ENCODE measurements at places on chromosomes 3 and 15. TPM values are rescaled to one million over a fixed set of nuclear protein-coding genes. Genes with fewer than 3 reads are reported as not detected.

GRCh38 chr3:122536632-122537001 lies 21.9 kb upstream of the KPNA1 start:
- DNase-seq = no peak

- DNase-seq = no peak
These were observed 775.8 kb downstream of the ZNF385D start for GRCh38 chr3:20975188-20975651.

- no peak for DNase-seq
These were observed 38.8 kb upstream of the PCSK6 start for GRCh38 chr15:101528108-101528916.

- DNase-seq = no peak
These were observed 54.2 kb downstream of the GRIP2 start for GRCh38 chr3:14485981-14486380.

- DNase-seq = peak; percentile 84
These were observed 141.7 kb downstream of the RPLP1 start for GRCh38 chr15:69593981-69594966.

- DNase-seq = no peak
These were observed 194.6 kb upstream of the KCNMB2 start for GRCh38 chr3:178341636-178342035.

GRCh38 chr3:172846706-172847105 lies 96.2 kb downstream of the ECT2 start:
- DNase-seq = no peak

GRCh38 chr3:195080571-195081151 lies 190.3 kb downstream of the XXYLT1 start:
- DNase-seq = no peak

DNA sequence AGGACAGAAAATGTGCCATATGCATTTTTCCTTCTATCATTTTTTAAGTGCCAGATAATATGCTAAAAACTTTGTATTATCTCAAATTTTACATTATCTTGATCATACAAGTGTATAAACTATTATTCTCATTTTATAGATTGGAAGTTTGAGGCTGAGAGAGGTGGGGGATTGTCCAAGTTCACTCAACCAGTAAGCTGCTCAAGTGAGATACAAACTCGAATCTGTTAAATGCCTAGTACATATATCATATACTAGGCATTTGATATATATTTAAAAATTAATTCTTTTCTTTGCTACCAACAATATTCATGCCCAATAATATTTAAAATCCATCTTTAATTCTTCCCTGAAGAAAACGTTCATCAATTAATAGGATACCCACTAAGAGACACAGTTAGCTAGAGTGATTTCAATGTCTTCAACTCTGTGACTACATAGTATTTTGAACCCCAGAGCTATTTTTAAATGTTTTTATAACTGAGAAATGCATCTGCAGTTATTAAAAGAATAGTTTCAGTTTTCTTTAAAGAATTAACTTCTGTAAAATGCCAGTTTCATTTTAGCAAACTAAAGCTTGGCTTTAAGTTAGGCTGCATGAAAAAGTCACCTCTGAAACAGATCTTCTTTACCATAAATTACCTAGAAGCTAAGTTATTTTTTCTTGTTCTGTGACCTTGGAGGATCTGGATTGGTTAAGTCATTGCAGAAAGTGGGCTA lies 40.4 kb downstream of the IQCB1 start:
- no peak for DNase-seq

GRCh38 chr15:77827860-77828259 lies 195.1 kb upstream of the LINGO1 start:
- no peak for DNase-seq

DNA sequence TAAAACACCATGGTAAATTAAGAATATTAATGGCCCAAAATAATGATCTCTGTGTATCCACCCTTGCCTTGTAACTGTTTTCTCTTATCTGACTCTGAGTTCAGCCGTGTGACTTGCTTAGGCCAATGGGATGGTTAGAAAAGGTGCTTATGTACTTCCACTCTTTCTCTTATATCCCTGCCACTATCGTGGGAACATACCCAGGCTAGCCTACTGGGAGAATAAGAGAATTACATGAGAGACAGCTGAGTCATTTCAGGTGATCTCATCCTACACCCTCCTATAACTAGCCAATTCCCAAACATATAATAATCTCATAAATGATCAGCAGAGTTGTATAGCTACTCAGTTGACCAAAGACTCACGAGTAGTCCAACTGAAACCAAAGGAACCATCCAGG lies 98.3 kb upstream of the ABI3BP start:
- no peak for DNase-seq

DNA sequence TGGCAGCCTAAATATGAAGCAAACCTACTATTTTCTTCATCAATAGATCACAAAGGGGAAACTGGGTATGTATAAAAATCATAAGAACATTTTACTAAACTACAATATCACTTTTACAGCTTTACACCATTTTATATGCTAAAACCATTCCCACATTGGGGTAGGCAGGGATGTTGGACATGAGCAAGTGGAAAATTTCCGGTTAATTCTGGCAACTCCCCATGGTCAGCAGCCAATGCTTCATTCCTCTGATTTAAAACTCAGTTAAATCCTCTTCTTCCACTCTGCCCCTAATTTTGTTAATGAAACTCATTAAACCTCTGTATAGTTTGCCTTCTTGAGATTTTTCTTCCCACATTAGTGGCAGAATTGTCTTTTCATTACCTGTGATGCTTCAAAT lies 552.5 kb upstream of the NECTIN3 start:
- no peak for DNase-seq

GRCh38 chr3:47856669-47857068 lies 53.7 kb downstream of the DHX30 start:
- no peak for DNase-seq

DNA sequence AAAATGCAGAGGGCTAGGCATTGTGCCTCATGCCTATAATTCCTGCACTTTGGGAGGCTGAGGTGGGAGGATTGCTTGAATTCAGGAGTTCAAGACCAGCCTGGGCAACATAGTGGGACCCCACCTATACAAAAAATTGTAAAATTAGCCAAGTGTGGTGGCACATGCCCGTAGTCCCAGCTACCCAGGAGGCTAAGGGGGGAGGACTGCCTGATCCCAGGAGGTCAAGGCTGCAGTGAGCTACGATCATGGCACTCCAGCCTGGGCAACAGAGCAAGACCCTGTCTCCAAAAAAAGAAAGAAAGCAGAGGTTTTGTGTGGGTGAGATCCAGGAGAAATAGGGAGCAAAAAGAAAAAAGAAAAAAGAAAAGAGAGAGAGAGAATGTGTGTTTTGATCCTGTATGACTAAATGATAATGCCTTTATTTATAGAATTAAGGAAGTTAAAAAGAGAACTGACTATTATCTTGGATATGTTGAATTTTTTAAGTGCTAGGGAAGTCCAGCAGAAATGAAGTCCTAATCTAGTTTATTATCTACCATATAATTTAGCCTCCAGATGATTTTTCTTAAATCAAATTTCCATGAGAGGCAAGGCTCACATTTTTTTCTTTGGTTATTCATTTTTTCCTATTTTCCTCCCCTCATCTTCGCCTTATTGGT lies 4.8 kb downstream of the TTBK2 start:
- DNase-seq = no peak

- no peak for DNase-seq
These were observed 51.6 kb downstream of the TP53BP1 start for GRCh38 chr15:43441316-43441715.

GRCh38 chr3:138347960-138348753 lies at the start of gene MRAS:
TSS of gene MRAS (plus strand) at chr3:138348579. CDS start at chr3:138372884, 24,305 bp downstream.
- DNase-seq = no peak

DNA sequence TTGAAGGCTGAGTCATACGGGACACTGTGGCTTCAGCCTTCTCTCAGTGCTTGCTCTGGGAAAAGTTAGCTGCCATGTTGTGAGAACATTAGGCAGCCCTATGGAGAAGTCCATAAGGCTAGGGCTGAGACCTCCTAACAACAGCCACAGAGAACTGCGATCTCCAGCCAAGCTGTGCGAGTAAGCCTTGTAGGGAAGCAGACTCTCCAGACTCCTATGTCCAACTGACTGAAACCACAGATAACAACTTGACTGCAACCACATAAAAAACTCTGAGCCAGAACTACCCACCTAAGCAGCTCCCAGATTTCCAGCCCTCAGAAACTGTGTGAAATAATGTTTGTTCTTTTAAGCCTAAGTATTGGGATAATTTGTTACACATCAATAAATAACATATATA lies 40.7 kb downstream of the DENND6A start:
- no peak for DNase-seq

DNA sequence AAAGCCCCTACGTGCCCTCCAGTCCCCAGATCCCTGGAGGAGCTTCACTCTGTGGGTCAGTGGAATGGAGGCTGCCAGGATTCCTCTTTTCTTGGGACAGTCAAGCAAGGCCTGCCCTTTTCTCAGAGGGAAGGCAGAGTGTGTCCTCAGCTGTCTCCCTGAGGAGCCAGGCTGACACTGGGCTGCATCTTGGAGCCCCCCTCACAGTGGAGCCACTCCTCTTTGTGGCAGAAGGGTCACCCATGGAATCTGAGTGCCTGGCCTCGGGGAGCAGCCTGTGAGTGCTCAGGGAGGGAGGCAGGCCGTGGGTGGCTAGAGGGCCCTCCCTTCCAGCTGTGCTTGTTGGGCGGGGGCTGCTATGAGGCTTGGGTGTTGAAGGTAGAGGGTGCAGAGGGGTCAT lies 41.2 kb downstream of the BOC start:
- DNase-seq = no peak

DNA sequence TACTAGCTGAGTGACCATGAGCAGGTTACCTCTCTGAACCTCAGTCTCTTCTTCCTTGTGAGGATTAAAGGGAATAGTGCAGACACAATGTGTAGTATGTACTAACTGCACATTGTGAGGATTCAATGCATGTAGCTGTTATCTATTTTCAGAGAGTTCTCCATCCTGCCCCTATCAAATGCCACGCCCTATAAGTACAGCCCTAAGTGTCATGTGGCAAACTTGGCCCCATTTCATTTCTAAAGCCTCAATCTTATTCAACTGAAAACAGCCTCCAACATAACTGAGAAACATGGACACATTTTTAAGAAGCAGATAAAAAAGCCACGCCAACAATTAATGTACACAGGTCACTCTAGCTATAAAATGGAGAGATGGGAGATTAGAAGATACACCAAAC lies 220.0 kb downstream of the TBL1XR1 start:
- no peak for DNase-seq

DNA sequence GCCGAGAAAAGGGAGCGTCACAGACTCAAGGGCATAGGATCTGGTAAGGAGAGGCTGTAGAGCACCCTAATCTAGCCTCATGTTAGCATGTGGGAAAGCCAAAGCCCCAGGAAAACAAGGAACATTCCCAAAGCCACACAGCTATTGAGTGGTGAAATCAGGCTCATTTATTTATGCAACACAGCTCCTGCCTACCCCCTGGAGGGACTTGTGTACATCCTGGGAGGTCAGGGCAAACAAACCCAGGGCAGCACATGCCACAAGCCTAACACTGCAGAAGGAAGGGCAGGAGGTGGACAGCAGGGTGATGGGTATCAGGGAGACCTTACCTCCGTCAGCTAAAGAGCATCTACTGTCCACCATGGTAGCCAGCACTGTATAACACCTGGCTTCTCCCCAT lies 283.5 kb downstream of the RPLP1 start:
- no peak for DNase-seq

DNA sequence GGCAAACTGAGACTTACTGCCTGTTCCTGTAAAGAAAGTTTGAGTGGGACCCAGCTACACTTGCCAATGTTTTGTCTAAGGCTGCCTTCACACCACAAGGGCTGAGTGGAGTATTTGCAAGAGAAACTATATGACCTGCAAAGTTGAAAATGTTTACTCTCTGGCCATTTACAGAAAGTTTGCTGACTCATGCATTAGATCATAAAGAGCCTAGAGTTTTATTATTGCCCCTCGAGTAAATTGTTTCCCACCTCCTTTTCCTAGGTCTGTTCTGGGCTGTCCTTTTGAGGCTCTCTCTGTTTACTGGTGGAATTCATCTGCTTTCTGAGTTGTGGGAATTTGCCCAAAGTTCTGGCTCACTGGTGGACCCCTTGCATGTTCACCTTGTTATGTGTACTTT lies 6.7 kb upstream of the PROK2 start:
- no peak for DNase-seq

- no peak for DNase-seq
These were observed 26.6 kb upstream of the THSD4 start for GRCh38 chr15:71088683-71089082.

GRCh38 chr3:148625095-148625736 lies 72.5 kb upstream of the AGTR1 start:
- DNase-seq = no peak

- no peak for DNase-seq
These were observed 31.6 kb downstream of the COL8A1 start for GRCh38 chr3:99669879-99670555.

DNA sequence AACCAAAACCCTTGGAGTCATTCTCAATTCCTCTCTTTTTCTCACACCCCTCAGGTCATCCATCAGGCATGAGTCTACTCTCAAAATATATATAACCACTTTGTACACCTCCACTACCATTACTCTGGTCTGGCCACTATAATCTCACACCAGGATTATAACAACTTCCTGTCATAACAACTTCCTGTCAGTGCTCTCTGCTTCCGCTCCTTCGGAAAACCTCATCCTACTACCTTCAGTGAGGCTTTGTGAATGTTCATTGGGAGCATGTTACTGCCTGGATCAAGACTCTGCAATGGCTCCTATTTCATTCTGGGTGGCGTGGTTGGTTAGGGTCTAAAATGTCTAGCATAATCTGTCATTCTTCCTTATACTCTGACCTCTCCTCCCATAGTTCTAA lies 447.4 kb downstream of the MAGI1 start:
- no peak for DNase-seq

DNA sequence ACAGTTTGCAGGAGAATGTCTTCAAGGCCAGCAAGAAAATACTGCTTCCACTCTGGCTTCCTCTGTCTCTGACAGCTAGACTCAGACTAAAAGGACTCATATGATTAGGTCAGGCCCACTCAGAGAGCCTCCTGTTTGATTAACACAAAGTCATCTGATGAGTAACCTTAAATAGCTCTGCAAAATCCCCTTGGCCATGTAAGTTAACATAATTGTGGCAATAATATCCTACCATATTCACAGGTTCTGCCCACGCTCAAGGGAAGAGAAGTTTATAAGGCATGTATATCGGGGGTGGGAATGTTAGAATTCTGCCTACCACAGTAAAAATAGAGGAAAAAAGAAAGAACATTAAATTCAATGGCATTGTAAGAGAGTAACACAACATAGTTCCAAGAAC lies 20.6 kb upstream of the HHATL start:
- no peak for DNase-seq

Gene DISP2
- total RNA-seq = 0.63 TPM

Gene ITGB5
- 32.9 TPM for total RNA-seq

Gene CFAP20DC
- total RNA-seq = 4.3 TPM

Gene CACNA2D2
- total RNA-seq = 1.4 TPM

Gene HRH1
- total RNA-seq = 19.0 TPM

Gene ZPLD1
- total RNA-seq = 0.16 TPM

Gene ARNT2
- total RNA-seq = 9.7 TPM

Gene ZNF860
- 9.6 TPM for total RNA-seq

Gene ATP13A5
- total RNA-seq = not detected

Gene THAP10
- 5.0 TPM for total RNA-seq

Gene EDC3
- total RNA-seq = 16.0 TPM

Gene ABHD17C
- total RNA-seq = 14.3 TPM

Gene LMAN1L
- 0.85 TPM for total RNA-seq

Gene ROPN1
- total RNA-seq = not detected

Gene GDPGP1
- total RNA-seq = 6.6 TPM

Gene DET1
- total RNA-seq = 16.7 TPM

Gene SAMMSON
- total RNA-seq = 0.21 TPM

Gene MYZAP
- total RNA-seq = 19.2 TPM

Gene PLAAT1
- 0.90 TPM for total RNA-seq

Gene IQCF5
- not detected for total RNA-seq

Gene FILIP1L
- 103 TPM for total RNA-seq
